ENCODE measurements at places on chromosomes 16 and 17.

- no peak for DNase-seq
Measured at GRCh38 chr17:50367401-50367800, 5.6 kb downstream of the MRPL27 start.

DNA sequence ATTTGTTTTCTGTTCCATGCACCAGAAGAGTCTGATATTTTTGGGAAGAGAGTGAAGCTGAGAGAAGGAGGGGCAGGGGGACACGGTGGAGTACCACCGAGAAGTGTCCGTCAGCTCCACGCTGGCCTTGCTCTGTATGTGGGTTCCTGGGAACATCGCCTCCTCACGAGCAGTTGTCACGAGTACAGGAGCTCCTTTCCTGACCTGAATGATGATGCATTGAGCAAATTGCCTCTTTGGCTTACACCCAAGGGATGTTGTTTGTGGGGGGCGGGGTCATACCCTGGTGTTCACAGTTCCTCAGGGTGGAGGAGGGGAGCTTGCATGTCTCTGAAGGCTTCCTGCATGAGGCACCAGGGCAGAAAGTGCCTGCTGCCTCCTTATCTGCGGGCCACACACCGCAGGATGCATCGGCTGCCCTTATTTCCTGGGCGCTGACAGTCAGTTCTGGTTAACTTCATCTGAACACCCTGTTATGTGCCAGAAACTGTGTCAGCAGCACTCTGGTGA is 36.2 kb downstream of the RGS9 start:
- DNase-seq = no peak

DNA sequence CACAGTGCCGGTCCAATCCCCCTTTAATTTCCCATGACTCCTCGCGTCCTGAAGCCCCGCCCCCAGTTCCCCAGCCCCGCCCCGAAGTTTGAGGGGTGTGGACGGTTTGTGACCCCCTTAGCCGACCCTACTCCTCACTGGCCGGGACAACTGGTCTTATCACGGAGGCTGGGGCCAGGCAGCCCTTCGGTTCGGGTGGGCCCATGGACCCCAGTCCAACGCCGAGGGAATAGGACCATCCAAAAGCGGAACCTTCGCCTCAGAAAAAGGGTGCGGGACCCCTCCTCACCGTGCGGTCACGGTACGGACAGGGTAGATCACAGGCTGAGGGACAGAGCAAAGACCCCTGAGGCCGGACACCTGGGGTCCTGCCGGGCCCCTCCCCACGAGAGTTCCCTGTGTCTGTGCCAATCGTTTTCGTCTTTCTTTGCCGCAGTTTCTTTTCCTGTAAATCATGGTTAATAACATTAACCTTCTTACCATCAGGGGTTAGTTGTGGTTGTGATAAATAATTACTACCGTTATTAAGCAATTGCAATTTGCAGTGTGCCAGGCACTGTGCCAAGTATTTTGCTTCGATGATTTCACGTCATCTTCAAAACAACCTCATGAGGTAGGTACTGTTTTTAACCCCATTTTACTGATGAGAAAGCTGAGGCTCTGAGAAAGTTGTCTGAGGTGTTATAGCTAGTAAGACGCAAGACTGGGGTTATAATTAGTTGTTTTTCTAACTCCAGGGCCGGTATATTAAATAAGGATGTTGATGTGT is 543 bp downstream of the TMUB2 start:
- no peak for DNase-seq

GRCh38 chr16:88774544-88775393 is 10.3 kb downstream of the PIEZO1 start:
- no peak for DNase-seq

GRCh38 chr17:74749279-74750038 is 1.0 kb downstream of the NHERF1 start:
- no peak for DNase-seq

DNA sequence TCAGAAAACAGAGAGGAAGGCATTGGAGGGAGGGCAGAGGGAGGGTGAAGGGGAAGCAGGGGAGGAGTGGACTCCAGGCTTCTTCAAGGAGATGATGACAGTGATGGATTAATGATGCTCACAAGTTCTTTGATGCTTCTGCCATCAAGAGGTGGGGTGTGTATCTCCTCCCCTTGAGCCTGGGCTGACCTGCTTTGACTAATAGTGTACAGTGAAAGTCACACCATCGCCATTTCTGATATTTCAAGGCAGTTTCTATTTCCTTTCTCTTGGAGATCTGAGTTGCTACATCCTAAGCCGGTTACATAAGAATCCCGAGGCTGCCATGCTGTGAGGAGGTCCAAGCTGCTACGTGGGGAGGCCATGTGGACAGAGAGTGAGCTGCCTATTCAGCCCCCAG is 312.5 kb downstream of the MAF start:
- DNase-seq = no peak

GRCh38 chr17:42686520-42687128 is 4.3 kb downstream of the CNTNAP1 start:
- no peak for DNase-seq

- DNase-seq = no peak
Measured at GRCh38 chr17:13393841-13394710, 207.7 kb downstream of the HS3ST3A1 start.

- no peak for DNase-seq
Measured at GRCh38 chr16:57701759-57702371, 7.3 kb downstream of the DRC7 start.

DNA sequence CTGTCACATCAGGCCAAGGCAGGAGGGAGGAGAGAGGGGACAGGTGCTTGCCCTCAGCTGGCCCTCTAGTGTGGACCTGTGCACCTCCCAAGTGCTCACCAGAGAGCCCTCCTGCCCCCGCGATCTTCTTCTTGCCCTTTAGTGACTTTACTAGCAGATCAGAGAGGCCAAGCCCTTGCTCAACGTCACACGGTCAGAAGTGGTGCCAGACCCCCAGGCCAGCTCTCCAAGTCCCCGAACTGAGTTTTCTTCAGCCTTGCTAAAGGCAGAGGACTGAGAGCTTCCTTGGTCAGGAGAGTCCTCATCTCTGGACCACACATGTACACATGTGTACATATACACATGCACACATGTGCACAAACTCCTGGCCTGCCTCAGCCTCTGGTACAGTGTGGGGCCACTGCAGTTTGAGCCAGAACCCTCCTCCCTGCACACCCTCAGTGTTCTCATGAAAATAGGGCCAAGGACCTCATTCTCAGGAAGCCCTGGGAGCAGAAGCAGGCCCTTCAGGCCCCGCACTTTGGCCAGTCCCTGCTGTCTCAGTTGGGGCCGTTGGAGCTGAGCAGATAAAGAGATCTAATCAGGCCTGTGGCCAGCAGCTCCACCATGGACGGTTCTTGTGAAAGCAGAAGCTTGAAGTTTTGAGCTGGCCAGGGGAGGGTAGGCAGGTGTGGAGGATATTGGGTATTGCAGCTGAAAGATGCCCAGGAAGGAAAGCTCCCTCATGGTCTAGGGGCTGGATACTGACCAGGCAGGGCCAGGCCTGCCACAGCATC is 7.4 kb upstream of the EPX start:
- DNase-seq = no peak

DNA sequence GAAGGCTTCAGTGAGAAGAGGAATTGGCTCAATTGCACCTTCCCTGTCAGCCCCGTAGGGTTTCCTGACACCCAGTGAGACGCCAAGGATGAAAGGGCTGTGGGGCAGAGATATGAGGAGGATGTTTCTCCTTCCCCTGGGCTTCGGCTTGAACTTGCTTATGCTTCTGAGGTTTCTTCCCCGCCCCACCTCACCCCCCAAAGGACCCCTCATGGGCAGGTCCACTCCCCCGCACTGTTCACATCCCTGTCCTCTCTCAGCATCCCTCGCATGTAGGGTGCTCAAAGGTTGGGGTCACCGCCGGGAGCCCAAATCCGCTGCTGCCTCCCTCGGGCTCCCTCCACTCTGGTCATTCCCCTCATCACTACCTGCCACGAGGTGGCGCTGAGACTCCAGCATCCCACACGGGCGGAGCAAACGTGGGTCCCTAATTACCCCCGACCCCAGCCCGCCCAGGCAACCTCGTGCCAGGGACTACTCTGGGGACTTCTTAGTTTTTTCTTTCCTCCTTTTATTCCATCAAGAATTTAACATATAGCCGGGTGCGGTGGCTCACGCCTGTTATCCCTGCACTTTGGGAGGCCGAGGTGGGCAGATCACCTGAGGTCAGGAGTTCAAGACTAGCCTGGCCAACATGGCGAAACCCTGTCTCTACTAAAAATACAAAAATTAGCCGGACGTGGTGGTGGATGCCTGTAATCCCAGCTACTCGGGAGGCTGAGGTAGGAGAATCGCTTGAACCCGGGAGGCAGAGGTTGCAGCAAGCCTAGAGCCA is 3.3 kb upstream of the TRARG1 start:
- no peak for DNase-seq

DNA sequence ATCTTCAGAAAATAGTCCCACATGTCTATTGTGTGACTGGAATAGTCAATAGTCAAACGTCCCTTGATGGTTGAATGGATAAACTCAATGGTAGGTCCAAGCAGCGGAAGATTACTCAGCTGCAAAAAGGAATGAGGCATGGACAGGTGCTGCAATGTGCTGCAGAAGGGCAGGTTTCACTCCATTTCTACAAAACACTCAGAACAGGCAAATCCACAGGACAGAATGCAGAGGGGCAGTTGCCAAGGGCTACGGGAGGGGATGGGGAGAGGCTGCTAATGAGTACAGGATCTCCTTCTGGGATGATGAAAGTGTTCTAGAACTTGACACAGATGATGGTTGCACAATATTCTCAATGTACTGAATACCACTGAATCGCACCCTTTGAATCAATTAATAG is 151.0 kb downstream of the RBFOX3 start:
- DNase-seq = no peak

DNA sequence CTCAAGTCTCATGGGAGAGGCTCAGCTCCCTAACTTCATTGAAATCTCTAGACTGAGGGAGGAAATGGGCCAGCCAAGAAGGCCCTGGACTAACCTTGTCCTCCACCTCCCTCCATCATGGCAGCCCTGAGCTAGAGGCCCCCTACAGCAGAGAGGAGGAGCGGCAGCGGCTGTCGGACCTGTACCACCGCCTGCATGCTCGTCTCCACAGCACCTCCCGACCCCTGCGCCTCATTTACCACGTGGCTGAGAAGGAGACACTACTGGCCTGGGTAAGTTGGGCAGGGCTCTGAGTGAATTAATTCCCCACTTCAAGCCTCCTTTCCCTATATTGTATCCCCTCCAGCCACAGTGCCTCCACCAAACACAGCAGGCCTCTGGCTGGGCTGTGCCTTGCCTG is 3.8 kb upstream of the SYCE1L start:
- DNase-seq = no peak

- DNase-seq = peak; percentile 47
Measured at GRCh38 chr16:4404247-4404966, 12.0 kb downstream of the CORO7 start.

GRCh38 chr16:85969159-85969558 is 70.2 kb downstream of the IRF8 start:
- no peak for DNase-seq

DNA sequence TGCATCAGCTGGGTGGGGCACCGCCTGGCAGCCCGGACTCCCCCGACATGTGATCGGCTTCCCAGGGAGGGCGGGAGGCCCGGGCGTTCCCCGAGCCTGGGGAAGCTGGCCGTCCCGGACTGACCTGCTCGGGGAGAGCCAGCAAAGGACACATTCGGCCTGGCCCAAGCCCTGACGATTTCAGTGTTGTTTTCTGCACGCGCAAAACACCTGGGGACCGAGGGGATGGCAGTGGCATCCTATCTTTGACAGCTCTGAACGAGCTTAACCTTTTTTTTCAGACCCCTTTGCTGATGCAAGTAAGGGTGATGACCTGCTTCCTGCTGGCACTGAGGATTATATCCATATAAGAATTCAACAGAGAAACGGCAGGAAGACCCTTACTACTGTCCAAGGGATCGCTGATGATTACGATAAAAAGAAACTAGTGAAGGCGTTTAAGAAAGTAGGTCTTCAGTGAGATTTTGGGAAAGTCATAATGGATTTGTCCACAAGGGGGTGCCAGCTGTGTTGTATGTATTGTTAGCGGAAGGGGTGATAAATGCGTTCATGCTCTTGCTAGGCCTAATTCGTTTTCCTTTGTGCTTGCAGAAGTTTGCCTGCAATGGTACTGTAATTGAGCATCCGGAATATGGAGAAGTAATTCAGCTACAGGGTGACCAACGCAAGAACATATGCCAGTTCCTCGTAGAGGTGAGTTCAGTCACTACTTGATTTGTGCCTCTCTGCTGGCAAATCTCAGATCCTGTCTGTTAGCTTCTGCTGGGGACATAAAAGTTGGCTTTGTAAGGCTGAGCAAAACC is 1.0 kb downstream of the EIF1 start:
- DNase-seq = no peak

DNA sequence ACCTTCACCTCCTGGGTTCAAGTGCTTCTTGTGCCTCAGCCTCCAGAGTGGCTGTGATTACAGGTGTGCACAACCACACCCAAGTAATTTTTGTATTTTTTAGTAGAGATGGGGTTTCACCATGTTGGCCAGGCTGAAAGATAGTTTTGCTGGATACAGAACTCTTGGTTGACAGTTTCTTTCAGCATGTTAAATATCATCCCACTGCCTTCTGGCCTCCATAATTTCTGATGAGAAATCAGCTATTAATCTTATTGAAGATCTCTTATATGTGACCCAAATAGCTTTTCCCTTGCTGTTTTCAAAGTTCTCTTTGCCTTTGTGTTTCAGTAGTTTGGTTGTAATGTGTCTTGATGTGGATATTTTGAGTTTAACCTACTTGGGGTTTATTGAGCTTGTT is 50.3 kb upstream of the BRD7 start:
- DNase-seq = no peak

- DNase-seq = no peak
Measured at GRCh38 chr17:21365016-21365415, 11.1 kb upstream of the KCNJ12 start.

DNA sequence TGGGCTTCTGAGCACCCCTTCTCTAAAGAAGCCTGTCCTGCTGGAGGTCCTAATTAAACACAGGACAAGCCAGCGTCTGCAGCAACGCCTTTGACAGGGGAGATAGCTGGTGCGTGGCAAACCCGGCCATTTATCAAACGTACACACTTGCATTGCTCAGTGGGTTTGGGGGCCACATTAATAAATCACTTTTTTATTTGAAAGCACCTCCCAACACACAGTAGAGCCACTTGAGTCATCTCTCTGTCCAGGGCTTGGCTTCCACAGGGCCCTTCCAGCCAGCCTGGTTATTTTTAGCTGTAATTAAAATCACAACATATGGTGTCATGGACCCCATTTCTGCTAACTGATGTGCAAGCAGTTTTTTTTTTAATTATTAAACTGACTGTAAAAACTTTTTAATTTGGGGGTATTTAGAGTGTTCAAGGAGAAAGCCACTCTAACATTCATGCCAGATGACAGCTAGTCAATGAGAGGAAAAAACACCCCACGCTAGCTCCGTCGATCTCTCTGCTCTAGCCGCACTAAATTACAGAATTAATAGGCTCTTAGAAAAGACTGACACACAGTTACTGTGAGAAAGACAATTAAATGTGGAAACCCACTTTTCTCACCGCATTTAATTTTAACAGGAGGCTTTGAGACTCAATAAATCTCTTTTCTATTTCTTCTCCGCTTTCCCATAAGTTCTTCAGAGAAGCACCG is 201.0 kb upstream of the WSCD1 start:
- no peak for DNase-seq

DNA sequence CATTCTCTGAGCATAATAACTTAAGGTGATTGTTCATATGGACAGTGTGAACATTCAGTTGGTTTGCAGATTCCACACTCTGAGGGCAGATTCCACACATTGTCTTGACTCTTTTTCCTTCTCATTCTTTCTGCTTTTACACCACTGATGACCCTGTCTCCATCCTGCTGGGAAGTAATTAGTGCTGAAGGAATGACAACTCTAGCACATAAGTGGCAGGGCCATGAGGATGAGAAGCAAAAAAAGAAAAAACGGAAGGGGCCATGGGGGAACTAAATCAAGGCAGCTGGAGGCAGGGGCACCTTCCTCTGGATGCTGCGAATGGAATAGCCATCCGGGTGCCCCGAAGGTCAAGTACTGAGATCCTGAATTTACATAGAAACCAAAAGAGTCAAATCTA is 944.0 kb downstream of the KCNJ2 start:
- DNase-seq = no peak

Data from right forelimb (tissue), 1 donor.